ENCODE measurements at places on chromosomes 16 and 17.

GRCh38 chr17:69696650-69697049 is 282.2 kb downstream of the MAP2K6 start:
- DNase-seq: no peak

GRCh38 chr17:30554839-30555751 is 77.9 kb downstream of the GOSR1 start:
- DNase-seq: no peak

DNA sequence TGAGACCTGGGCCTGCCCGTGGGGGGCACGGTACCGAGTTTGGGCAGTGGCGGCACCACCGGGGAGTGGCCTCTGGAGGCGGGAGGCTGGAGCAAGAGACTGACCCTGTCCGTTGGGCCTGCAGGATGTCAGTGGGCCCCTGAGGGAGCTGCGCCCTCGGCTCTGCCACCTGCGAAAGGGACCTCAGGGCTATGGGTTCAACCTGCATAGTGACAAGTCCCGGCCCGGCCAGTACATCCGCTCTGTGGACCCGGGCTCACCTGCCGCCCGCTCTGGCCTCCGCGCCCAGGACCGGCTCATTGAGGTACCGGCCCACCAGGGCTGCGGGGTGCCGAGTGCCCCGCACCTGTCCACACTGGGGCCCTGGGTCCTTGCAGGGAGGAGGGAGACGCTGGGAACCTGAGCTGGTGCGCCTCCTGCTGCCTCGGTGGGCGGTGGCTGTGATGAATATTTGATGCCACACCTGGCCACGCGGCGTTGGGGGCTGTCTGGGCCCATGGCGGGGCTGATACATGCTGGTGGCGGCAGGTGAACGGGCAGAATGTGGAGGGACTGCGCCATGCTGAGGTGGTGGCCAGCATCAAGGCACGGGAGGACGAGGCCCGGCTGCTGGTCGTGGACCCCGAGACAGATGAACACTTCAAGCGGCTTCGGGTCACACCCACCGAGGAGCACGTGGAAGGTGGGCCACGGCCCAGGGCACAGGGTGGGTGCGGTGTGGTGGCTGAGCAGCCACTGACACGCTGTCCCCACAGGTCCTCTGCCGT is 9.7 kb downstream of the NHERF2 start:
- DNase-seq: no peak

DNA sequence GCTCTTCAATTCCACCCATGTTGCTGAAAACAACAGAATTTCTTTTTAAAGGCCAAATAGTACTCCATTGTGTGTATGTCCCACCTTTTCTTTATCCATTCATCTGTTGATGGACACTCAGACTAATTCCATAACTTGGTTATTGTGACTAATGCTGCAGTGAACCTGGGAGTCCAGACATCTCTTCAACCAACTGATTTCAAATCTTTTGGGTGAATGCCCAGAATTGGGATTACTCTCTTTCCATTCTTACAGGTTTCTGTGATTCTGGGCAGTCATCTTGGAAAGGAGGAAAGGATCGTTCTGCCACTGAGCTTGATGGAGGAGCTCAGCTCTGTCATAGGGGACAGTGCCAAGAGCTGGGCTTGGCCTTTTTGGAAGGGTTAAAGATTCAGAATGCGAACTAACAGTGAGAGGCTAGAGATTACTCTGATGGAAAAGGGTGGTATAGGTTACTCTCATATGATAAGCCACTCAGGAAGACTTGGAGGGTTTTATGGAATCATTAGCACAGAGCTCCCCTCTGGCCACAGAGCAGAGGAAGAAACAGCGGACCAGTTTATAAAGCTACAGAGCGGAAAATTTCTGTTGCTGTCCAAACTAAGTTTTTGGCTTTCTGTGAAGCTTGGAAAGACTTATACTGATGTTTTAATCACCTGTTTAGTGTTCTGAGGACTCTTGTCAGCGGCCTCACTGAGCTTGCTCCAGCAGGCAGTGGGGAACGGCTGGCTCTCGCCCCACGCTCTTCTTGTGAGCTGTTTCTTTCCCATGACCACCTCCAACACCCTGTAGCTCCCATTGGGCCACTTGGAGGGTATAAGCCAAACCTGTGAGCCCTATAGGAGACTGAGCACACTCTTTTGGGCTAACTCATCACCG is 48.3 kb downstream of the HIC1 start:
- DNase-seq: no peak

GRCh38 chr17:28828294-28829040 is 14.1 kb downstream of the FAM222B start:
- no peak for DNase-seq

All from glomerular endothelial cell (primary cell).